ENCODE measurements at places on chromosomes 7 and 10.

- DNase-seq = peak; percentile 15
Measured at GRCh38 chr7:19362099-19362498, 216.9 kb upstream of the FERD3L start.

DNA sequence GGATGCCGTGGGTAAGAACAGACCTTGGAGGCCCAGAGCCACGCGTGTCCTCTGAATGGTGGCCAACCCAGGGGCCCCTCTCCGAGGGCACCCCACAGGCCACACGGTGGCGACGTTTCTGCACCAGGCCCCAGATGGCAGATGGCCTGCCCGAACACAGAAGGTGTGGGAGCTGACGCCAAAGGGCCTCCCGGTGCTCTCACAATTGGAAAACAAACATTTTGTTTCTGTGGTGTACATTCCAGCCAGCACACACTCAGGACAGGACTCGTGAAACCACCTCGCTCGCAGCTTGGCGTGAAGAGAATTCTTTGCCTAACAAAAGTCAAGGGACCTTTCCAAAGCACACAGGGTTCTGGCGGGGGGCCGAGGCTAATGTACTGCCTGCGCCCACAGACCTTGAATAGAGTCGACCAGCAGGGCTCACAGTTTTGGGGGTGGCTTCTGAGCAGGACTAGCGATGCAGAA is 112.1 kb downstream of the FAM53B start:
- no peak for DNase-seq

GRCh38 chr10:6778992-6779701 is 199.1 kb upstream of the PRKCQ start:
- DNase-seq = peak; percentile 97

GRCh38 chr10:3126741-3127346 is 45.7 kb downstream of the PITRM1 start:
- DNase-seq = no peak

DNA sequence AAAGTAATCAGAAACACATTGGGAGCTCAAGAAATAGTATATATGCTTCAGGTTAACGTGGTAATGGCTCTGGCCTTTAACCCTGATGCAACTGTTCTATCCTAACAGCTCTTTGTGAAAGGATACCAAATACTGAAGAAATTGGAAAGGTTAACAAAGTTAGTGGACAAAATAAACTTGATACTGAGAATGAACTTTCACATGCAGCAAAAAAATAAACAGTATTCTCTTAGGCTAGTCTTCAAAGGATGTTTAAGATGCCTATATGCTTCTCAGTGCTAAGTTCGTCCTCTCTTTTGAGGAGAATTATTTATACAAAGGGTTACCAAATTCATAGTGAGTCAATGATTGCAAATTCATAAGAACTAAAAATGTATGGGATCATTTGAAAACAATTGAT is 256.2 kb upstream of the FERD3L start:
- no peak for DNase-seq

- DNase-seq = peak; percentile 78
Measured at GRCh38 chr7:127809261-127809702, 157.3 kb downstream of the SND1 start.

- no peak for DNase-seq
Measured at GRCh38 chr7:142499635-142500034, 241.8 kb upstream of the PRSS58 start.

GRCh38 chr10:11723359-11723758 is 18.8 kb upstream of the ECHDC3 start:
- DNase-seq = no peak

GRCh38 chr7:101995121-101995520 is 177.7 kb downstream of the CUX1 start:
- DNase-seq = no peak

Data from M059J (cell line).